ENCODE measurements at places on chromosomes 7 and 10.

GRCh38 chr10:34380856-34381255 is 434.2 kb downstream of the PARD3 start:
- DNase-seq, result no peak

DNA sequence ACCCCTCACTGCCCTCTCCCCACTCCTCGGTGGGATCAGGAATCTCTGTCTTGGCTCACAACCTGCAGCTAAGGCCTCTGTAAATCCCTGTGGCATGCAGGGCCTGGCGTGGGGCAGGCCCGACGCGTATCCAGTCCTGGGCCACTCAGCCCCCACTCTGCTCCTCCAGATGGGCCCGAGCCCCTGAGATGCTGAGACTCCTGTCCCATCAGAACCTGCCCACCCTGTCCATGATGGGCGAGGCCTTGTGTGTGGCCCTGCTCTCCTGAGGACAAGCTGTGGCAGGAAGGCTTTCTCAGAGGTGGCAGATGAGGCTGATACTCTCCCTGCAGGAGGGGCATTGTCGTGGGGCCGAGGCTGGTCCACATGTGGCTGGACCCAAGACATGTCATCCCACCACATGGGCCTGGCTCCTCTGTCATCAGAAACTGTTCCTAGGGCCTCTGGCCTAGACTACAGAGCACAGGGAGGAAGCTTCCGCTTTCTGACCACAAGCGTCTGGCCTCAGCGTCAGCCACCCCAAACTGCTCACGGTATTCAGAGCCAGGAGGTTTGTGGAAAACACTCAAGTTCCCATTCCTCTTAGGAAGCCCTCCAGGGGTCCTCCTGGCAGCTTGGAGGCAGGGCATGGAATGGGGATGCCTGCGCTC is 6.0 kb downstream of the ALOX5 start:
- DNase-seq, result no peak

- no peak for DNase-seq
Observed at GRCh38 chr7:130409712-130410072, 29.4 kb downstream of the CPA1 start.

GRCh38 chr7:50226669-50227068 is 77.8 kb upstream of the IKZF1 start:
- no peak for DNase-seq

GRCh38 chr7:17333221-17333620 is 34.8 kb downstream of the AHR start:
- DNase-seq, result no peak

DNA sequence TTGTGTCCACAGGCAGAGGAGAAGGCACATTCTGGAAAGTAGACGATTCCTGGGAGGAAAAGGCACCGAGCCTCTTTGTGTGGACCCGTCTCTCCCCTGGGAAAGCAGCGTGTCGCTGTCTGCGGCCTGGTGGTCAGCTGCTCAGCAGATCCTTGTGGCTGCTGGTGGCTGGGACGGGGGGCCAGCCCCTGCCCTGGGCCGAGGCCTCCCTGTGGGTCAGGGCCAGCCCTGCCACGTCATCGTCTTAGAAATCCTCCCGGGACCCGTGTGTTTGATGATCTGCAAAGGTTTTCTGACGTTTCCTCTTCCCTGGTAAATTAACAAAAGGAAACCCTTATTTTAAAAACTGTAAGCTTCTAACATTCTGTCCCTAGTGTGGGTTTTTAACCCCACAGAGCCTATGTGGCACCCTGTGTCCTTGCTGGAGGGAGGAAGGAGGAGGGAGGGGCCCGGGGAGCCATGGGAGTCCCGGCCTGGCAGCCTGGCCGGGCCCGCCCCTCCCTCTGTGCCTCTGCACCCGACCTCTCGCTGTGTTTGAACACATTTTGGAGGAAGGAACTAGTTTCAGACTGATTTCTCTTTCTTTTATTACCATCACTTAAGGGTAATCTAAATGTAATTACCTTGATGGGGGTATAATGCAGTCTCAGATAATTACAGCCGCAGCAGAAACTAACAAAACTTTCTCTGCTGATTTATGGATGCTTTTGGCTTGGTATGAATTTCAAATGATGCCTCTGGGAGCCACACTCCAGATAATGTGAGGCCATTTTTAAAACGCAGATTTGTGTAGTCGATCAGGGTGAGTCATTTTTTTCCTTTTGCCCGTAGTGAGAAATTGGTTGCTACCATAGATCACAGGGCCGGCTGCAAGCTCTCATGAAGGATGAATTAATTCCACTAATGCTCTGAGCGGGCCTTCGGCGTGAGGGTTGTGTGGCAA is 85.5 kb downstream of the NKX6-2 start:
- no peak for DNase-seq

DNA sequence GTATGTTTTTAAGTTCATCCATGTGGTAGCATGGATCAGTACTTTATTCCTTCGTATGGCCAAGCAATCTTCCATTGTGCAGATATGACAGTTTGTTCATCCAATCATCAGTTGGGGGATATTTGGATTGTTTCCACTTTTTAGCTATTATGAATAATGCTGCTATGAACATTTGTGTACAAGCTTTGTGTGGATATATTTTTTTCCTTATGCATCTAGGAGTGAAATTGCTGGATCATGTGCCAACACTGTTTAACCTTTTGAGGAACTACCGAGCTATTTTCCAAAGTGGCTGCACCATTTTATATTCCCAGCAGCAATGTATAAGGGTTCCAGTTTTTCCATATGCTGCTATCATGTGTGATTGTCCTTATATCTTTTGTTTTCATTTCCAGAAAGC is 140.1 kb downstream of the HIBADH start:
- DNase-seq, result no peak

- no peak for DNase-seq
Observed at GRCh38 chr7:129431911-129432643, 2.2 kb upstream of the STRIP2 start.

DNA sequence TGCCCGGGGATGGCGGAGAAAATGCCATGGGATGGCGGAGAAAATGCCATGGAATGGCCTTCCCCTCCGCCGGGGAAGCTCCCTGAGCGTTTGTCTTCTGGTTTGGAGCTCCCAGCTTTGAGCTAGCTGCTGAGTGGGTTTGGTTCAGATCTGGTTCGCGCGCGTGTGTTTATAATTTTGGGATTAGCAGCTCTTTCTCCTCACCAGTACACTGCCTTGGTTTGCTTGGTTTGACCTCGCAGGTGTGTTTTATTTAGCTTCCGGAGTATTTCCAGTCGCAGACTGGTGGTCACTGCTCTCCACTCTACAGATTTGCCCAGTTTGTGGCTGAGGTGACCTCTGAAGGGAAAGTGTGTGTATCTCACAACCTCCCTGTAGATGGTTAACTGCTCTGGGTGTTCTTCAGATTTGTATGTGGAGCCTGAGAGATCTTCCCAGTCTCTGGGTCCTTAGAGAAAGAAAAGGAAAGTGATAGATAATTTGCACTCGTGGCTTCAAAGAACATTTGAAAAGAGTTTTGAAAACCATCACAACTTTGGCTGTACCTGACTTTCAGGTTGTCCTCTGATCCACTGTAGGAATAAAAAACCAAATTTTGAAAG is 597 bp downstream of the ZNF277 start:
- no peak for DNase-seq

GRCh38 chr10:43775384-43775783 is 126.7 kb upstream of the ZNF32 start:
- no peak for DNase-seq

DNA sequence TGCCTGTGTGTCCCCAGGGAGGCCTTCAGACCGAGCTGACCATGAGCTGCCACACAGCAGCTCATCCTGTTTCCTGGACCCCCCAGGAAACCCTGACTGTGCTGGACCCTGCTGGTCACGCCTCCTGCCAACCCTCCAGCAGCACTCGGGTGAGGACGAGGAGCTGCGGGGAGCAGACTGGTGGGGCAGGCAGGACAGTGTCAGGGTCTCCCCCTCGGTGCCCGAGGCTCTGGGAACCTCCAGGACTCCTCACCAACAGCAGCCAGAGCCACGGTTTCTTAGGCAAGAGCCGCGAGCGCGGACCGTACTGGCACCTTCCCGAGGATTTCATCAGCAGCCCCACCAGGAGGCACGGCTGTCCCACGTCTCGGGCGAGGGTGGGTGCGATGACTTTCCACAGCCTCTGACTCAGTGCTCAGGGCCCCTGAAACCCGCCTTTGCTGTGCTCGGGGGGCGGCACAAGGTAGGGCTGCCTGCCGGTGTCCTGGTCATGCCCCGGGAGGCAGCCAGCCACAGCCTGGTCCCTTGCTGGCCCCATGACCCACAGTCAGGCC is 186.9 kb downstream of the ELFN1 start:
- no peak for DNase-seq

DNA sequence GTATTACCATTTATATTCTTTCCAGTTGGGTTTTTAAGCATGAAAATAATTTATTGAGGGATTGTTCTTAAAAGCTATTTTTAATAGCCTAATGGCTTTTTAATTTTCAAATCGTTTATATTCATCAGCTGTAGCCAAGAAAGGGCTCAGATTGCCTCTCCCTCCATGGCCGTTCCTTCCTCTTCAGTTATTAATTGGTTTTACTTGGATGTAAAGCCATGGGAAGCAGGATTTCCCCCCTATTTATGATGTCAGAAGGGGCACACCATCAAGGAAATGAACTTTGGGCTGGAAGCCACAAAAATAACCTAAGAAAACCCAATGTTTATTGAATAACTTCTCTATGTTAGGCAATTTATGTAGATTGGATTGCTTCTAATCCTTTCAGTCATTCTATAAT is 656.3 kb downstream of the TYW1 start:
- no peak for DNase-seq

DNA sequence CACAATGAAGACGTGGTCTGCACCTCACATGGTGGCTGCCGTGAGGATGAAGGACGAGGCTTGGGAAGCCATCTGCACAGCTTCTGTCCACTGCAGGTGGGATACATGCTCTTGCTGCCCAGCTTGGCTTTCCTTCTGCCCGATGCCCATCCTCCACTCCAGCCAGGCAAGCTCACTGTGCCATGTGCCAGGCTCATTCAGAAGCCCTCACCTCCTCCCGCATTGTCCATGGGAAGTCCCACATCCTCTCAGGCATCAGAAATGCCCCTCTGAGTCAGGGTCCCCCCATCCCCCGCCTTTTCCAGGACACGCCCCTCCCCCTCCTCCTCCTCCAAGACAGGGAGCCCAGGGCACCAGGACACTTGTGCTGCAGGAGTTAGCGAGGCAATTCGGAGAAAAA is 4.6 kb upstream of the NOM1 start:
- DNase-seq, result no peak

DNA sequence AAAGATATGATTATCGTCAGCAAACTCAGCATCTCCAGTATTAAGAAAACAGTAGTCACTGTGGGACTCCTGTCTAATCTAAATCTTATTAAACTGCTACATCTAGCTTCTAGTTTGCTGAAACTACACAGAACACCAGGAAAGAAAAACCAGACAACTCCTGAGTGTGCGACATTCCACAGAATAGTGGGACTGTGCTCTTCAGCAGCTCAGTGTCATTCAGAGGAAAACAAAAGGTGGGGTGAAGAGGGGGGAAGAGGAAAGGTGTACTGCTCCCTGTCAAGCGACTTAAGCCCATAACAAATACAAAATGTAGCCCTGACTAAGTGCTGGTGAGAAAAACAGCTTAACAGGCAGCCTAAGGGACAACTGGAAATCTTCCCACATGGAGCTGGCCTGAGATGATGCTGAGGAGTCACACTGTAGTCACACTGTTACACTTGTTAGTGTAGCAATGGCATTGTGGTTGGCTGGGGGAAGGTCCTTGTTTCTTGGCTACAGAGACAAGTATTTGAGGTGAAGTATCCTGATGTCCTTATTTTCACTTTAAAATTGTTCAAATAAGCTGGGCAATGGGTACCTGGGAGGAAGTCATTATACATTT is 135.5 kb downstream of the USP6NL start:
- no peak for DNase-seq

DNA sequence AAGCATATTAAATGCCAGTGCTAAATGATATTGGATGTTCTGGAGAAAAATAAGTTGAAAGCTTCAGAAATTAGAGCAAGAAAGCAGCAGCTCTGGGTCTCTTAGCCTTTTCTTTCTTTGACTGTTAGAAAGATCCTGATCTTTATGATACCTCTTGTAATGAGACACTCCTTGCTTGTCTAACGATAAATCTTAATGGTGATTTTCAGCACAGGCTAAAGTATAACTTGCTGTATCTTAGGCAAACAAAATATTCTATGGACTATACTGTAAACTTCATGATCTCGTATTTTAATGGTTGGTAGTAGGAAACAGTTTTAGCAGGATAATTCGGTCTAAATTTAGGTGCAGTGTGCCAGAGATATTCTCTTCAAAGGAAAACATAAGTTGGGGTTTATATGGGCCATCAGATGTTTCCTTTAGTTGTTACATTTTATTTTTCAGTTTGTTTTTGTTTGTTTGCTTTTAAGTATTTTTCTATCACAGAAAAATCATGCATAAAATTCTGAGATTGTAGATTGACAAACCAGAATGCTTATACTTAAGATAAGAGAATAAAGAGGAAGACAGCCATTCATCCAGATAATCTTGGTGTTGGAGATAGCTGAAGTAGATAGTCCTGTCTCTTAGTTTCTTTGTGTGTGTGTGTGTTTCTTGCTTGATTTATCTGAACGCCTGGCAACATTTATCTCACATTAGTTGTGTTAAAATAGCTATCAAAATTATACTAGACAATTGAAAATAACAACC is 4.7 kb downstream of the CASD1 start:
- peak; percentile 24 for DNase-seq

DNA sequence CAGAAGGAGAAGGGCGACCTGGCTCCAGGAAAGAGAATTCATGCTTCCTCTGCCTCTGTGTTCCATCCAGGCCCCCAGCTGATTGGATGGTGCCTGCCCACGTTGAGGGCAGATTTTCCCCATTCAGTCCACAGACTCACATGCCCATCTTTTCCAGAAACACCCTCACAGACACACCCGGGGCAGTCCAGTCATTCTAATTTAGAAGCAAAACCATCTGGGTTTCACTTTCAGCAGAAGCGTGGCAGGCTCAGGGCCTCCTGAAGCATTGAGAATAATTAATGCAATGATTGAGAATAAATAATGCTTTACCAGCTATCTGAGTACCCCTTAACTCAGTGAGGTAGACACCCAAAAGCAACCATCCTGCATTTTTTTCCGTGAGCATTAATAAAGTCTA is 30.2 kb upstream of the CREB5 start:
- DNase-seq, result no peak

GRCh38 chr10:74825371-74826141 is 844 bp upstream of the KAT6B start:
- DNase-seq, result peak; percentile 39

GRCh38 chr10:110946496-110946895 is 27.1 kb downstream of the SHOC2 start:
- DNase-seq, result no peak

DNA sequence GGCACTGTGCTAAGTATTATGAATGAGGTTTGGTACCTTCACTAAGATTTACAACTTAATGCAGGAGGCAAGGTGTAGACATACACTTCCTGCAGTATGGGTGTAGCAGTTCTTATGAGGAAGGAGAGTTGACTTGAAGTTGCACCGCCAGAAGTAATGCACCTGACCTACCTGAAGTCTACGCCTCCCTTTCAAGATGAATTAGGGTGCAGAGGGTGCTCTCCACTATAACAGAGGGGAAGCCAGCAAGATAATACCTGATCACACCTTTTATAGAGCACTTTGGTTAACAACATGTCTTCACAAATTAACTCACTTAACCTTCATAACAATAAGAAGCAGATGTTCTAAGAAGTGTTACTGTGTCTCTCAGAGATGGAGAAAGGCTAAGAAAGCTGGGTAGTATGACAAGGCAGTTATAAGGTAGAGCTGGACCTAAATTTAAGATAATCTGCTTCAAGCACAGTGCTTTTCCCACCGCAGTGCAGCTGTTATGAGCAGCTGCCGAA is 552 bp upstream of the RAB18 start:
- DNase-seq, result no peak

GRCh38 chr7:132082394-132082793 is 493.9 kb downstream of the PLXNA4 start:
- DNase-seq, result no peak

GRCh38 chr7:55233001-55233400 is 132.1 kb upstream of the LANCL2 start:
- no peak for DNase-seq
